ENCODE measurements at places on chromosomes 16 and 17.
A peak's percentile ranks its signal among the peaks of the same experiment; 100 is the strongest.

- DNase-seq = no peak
These were observed 19.9 kb upstream of the MLKL start for GRCh38 chr16:74720579-74720978.

GRCh38 chr17:47808830-47809480, 12.6 kb downstream of the OSBPL7 start:
- DNase-seq = no peak

GRCh38 chr16:424033-424622, 1.3 kb upstream of the RAB11FIP3 start:
- DNase-seq = no peak

- DNase-seq = no peak
These were observed 124.8 kb downstream of the ABCC1 start for GRCh38 chr16:16073891-16074881.

DNA sequence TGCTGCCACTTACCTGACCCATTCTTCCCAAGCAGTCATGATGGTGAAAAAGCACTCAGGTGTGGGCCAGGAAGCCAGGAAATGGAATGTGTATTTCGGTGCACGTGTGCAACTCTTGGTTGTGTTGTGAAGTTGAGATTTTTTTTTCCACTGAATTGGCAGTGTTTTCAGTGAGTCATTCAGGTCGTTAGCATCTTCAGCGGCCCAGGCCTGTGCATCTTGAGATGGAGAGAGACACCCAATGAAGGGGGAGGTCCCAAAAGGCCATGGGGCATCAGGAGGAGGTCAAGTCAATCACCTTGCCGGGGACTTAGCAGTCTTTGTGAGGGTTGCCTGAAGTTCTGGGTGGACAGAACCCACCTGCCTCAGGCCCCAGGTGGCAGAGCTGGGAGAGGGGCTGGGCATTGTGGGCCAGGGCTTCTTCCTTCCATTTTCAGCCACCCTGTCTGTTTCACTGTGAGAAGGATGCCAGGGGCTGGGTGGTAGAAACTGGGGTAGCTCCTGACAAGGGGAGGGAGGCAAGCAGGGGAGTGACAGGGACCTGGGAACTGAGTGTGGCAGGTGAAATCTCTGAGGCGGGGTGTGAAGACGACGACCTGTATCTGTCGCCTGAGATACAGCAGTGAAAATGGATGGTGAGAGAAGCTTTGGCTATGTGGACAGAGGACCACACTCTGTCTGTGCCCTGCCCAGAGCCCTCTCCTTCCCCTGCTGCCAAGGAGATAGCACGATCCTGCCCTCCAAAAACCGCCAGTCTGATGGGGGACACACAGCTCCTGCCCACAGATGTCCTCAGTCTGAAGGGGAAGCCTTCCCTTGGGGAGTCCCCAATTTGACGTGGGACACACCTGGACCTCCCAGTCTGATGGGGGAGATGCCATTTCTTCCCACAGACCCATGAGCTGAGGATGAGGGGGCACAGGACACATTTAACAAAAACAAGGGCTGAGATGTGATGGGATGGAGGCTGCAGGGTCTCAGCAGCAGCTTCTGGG, 11.9 kb downstream of the TBKBP1 start:
- no peak for DNase-seq

- DNase-seq = no peak
These were observed 1.4 kb downstream of the LIG3 start for GRCh38 chr17:34981538-34982241.

DNA sequence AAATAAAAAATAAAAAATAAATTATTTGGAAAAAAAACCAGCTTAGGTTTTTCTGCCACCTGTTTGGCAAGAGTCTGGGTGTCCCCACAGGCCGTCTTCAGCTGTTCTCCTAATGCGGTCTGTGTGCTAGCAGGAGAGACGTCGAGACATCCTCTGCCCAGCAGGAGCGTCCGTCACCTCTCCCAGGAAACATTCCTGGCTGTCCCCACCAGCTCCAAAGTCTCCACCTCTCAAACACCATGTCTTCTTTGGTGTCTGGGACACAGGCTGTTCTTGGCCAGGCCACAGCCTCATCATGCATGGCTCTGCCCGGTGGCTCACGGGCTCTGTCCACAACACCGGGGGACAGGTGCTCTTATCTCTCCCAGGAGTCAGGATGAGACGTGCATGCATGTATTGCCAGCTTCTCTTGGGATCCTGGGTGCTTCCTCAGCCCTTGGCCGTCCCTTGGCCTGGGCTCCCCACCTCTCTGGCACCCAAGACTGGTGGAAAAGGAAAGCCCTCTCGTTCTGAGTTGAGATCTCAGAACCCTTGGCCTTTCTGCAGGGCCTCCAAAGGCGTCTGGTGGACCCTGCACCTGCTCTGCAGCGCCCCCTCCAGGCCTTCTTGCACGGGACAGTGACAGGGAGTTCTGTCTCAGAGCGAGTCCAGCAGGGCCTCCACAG, 84.9 kb upstream of the CBX4 start:
- peak; percentile 31 for DNase-seq

GRCh38 chr17:75645889-75646637, 12.8 kb downstream of the SMIM5 start:
- DNase-seq = no peak
